ENCODE measurements at places on chromosomes 7 and 10.

- no peak for DNase-seq
These were observed 560.2 kb downstream of the TCERG1L start for GRCh38 chr10:130751106-130751840.

- DNase-seq = no peak
These were observed 119.4 kb downstream of the ST7 start for GRCh38 chr7:117072620-117073118.

DNA sequence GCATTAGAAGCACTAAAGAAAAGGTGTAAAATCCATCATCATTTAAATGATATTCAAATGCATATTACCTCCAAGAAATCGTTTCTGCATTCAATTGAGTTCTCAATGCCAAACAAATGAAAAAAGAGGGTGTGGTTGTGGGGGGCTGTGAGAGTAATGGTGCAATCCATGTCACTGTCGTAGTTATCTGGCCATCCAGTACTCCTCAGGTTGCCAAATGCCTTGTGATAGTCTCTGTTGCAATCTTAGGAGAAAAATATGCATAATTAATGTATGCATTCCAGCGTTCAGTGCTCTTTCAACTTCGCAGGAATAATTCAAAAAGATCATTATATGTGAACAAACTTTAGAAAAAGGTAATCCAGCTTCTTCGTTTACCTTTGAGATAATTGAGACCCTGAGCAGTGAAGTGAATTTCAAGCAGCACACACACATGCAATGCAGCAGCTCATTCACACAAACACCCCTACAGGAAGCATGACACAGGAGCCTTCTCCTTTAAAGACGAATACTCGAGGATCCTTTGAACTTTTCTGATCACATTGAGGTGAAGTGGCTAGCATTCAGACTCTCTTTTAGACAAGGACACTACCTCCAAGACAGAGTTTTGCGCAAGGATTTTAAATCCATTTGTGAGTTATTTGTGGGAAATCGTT, 73.4 kb downstream of the OR13A1 start:
- DNase-seq = no peak

DNA sequence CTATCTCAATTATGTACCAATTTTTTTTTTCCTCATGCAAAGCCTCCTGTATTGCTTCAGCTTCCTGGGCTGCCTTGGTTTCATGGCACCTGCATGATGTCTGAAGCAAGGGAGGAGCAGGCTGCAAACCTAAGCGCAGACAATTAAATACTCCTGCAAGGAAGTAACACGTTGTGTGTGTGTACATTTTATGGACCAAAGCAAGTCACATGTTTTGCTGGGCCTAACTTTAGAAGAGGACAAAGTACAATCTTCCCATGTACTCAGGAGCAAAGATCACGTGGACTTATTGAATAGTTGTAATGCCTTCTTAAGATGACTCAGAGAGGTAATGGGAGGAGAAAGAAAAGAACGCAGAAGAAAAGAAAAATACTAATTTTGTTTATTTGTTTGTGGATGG, 944.0 kb upstream of the C7orf33 start:
- DNase-seq = no peak

DNA sequence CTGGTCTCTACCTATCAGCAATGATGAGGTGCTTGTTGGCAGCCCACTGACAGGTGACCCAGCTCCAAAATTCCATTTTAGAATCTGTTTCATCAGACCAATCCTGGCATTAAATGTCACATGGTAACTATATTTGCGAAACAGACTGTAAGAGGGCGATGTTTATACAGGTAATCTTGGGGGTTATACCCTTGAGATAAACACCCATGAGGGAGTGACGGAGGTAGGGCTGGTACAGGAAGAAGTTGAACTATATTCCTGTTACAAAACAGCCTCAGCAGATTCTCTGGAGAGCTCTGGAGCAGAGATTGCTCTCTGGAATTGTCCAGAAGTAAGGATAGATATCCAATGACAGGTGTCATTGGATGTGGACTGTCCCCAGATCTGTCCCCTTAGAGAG, 444.8 kb upstream of the DPP6 start:
- DNase-seq = no peak

DNA sequence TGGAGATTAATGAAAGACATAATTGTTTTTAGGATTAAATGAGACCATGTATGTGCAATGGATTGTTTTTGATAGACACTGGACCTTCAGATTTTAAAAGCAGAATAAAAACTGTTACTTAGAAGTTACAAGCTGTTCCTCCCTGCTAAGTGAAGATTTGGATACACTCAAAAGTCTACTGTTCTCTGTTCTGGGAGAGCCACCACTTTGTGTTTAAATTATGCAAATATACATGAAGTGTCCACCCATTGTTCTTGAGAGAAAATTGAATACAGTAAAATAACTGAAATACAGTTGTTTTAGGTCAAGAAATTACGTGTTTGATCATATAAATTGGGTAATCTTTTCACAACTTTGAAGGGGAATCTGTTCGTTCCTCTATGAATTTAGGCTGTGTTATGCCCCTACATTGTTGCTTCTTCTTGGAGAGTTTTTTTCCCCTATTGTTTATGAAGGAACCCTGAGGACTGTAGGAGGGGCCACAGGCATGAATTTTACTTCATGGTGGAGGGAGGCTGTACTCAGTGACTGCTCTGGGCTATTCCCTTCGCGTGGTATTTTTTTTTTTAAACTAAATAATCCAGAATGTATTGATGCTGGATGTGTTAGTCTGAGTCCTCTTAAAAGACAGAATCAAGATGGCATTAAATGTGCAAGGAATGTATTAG, 18.6 kb upstream of the VCL start:
- no peak for DNase-seq

- DNase-seq = no peak
These were observed 49.1 kb downstream of the SYPL1 start for GRCh38 chr7:106063024-106063423.

DNA sequence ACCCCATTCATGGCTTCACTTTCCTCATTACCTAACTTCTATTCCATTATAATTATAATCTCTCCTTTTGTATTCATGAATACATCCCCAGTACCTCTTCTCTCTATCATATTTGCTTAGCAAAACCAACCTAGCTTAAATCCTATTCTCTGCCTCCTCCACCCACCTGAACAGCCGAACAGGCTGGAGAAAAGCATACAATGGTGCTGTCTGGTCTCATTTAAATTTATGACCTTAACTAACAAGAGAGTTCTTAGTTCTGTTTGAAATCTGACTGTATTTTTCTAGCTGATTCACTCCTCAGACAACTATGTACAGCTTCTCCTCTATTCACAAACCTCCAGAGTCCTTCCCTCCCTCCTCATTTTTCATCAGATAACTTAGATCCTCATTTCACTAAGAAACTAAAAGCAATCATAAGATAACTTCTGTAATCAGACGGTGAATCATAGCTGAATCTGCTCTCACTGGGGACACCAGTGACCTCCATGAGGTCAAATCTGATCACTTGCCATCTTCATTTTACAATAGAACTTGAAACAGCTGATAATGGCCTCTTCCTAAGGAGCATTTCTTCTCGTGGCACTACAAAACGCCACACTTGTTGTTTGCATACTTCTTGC, 233.9 kb upstream of the AOAH start:
- DNase-seq = no peak

- no peak for DNase-seq
These were observed 2.7 kb downstream of the TMEM176A start for GRCh38 chr7:150803161-150803860.

GRCh38 chr7:95490231-95490762, 4.6 kb downstream of the ASB4 start:
- DNase-seq = no peak

- DNase-seq = no peak
These were observed 262.0 kb downstream of the ADRA2A start for GRCh38 chr10:111338805-111339204.

DNA sequence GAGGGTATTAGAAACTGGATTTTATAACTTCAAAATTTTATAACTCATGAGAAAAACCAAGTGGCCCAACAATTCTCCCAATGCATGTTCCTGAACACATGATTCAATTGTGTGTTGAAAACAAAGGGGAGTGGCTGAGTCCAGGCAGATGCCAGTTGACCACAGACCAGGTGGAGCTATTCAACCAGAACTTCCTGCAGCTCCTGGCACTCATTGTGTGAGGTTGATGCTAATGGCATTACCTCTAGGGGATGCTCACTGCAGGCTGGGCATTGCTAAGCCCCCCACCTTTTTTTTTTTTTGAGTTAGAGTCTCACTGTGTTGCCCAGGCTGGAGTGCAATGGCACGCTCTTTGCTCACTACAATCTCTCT, 20.3 kb downstream of the MYOF start:
- no peak for DNase-seq

- DNase-seq = peak; percentile 55
These were observed 56.0 kb upstream of the BTRC start for GRCh38 chr10:101297901-101298486.

GRCh38 chr10:99548041-99548530, 15.3 kb downstream of the NKX2-3 start:
- DNase-seq = no peak

DNA sequence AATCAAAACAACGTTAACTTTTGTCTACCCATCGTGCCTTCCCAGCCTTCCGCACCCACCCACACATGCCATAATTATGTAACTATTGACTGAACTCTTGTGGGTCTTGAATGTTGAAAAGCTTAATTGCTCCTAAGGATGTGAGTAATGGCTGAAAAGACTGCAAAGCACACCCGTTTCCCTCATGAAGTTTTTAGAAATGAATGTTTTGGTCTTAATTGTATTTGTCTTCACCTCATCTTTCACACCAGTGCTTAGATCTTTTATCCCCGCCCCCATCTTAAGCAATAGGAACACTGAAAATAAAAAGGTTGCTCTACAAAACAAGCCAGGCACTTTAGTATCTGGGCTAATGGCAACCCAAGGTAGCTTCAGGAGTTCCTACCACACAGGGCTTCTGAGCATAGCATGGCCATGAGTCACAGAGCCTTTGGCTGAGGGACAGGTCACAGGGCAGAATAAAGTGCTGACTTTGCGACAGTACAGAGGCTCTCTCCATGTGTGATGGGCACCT, 690.5 kb downstream of the PARD3 start:
- no peak for DNase-seq

DNA sequence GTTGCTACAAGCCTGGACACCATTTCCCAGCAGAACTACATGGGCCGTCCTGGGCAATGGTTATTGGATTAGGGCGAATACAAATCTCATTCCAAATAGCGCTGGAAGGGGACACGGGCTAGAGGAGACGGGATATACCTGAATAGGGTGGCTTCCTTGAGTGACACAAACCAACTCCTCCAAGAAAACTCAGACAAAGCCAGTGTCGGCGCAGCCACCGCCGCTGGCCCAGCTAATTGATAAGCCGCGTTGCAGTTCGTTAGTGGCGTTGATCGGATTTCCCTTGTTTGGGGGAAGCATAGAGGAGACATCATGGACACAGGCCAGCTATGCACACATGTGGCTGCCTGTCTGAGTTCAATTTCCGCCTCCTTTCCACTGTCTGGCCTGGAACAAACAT, 55.7 kb downstream of the EBF3 start:
- DNase-seq = no peak

DNA sequence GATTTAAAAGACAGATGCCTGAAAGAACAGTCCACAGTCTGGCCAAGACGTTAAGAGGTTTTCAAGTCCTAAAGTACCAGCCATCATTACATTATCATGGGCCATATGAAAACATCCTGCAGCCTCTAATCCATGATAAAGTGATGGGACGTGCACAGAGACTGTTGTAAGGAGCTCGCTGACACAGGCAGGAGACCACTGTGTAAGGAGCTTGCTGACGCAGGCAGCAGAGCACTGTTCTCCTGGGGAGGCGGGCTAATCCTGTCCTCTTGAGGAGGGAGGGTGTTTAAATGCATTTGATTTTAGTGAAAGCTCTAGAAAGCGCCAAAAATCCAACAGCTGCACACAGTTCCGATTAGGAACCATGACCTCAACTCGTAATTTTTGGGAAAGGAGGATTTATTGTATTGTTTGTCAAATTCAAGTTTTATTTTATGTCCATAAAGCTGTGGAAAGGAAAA, 16.9 kb downstream of the SVIL start:
- DNase-seq = no peak

- DNase-seq = no peak
These were observed 123.3 kb upstream of the FZD1 start for GRCh38 chr7:91140982-91141381.

- DNase-seq = no peak
These were observed 102.6 kb upstream of the LYZL1 start for GRCh38 chr10:29186221-29186620.

DNA sequence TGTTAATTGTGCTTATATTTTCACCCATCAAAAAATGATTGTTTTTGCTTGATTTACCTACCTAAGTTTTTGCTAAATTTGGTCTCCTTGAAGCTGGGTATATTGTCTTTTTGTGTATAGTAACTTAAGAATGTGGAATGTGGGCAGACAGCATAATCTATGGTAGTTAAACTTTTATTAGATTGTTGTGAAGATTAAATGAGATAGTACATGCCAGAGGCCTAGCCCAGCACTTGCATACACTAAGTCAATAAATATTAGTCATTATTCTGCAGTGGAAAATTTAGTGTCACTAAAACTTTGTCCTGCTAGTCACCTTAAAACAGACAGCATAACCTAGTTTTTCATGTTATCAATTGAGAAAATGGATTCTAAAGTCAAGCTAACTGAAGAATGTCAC, 19.3 kb upstream of the RPA3 start:
- no peak for DNase-seq

DNA sequence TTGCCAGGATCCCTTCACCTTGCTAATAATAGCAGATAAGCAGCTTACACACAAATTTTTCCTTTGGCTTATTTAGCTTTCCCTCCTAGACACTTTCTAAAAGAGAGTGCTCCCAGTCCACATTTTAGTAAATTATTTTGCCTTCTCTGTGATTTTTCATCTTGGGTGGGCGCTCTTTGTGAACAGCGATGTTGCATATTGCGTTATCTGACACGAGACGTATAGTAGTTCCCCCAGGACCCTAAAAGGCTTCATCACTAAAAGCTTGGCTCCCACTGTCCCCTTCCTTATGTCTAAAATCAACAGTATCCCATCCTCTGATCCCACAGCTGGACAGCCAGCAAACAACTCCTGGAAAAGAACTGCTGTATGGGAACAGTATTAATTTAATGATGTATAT, 232.9 kb downstream of the DYNC1I1 start:
- DNase-seq = no peak

- DNase-seq = no peak
These were observed 10.4 kb downstream of the ABLIM1 start for GRCh38 chr10:114647545-114648138.

GRCh38 chr7:149664666-149665065, 108.7 kb downstream of the ZNF467 start:
- DNase-seq = no peak

GRCh38 chr10:10699427-10699826, 318.2 kb upstream of the CELF2 start:
- DNase-seq = no peak

DNA sequence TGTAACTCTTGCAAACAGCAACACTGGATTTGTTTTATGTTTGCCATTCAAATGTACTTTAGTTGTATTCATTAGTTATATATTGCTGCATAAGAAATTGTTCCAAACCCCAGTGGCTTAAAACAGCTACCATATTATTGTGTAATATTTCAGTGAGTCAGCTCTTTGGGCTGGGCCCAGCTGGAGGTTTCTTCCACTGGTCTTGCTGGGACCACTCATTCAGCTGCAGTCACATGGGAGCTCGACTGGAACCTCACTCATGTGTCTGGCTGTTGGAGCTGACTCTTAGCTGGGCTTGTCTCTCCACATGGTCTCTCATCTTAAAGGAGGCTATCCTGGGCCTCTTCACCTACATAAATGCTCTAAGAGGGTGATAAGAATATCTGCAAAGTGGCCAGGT, 23.2 kb upstream of the PIP4K2A start:
- no peak for DNase-seq
